ENCODE measurements at places on chromosomes 2 and 18.

DNA sequence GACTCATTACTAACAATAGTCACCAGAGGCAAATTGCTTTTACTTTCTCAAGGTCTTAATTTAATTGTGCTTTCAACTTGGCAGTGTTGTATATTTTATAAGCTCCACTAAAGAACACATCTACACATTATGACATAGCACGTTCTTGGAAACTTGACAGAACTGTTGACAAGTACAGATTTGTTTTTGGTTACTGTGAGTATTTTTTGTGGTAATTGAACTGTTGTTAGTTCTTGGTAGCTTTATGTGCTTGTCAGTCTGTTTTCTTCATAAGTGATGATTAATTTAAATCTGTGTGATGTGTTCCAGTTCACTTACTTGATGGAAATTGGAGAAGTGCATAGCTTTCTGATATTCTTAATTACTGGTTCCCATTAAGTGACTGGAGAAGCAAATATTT is 63.9 kb downstream of the COMMD1 start:
- DNase-seq: no peak

- DNase-seq: no peak
Measured at GRCh38 chr2:128408349-128409305, 90.0 kb upstream of the HS6ST1 start.

- no peak for DNase-seq
Measured at GRCh38 chr2:49621016-49621415, 466.7 kb upstream of the FSHR start.

- DNase-seq: no peak
Measured at GRCh38 chr2:64727843-64728463, 74.2 kb upstream of the SERTAD2 start.

GRCh38 chr2:50957896-50958295 is 74.0 kb downstream of the NRXN1 start:
- no peak for DNase-seq

GRCh38 chr18:45494811-45495210 is 120.5 kb upstream of the SLC14A2 start:
- DNase-seq: no peak

GRCh38 chr2:190184460-190184859 is 121.9 kb upstream of the MSTN start:
- no peak for DNase-seq

- DNase-seq: no peak
Measured at GRCh38 chr18:63596964-63597363, 9.8 kb downstream of the SERPINB13 start.

- no peak for DNase-seq
Measured at GRCh38 chr2:77578354-77578753, 56.2 kb upstream of the LRRTM4 start.

- DNase-seq: no peak
Measured at GRCh38 chr2:146540271-146540932, 1304.4 kb upstream of the ACVR2A start.

DNA sequence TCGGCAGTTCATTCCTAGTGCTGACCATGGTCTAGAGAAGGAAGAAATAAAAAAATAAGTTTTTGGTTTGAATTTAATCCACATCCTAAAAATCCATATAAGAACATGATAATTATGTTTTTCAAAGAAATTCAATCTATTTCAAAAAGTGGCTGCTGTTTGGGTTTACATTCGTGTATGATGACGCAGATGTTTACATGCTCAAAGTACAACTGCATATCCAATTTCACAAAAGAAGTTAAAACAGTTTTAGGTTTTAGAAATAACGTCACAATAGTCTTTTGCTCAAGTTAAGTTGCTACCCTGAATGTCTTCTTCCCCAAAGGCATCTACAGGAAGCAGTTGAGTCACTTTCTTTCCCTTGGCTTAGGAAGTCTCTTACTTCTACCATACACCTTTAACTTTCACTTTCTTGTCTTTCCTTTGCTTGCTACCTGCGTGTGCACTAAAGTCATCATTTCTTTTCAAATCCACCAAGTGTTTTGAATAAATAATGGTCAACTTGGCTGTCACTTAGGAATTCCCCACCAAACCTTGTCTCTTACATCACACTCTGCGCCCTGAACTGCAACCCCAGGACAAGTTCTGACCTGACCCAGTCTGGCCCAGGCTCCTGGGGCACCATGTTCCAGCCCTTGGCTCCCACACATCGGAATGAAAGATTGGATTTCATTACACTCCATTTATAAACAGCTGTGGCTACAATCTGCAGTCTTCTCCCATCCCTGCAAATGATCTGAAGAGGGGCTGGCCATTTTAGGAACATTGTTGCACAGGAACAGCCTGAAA is 28.4 kb downstream of the FAM237A start:
- no peak for DNase-seq

- no peak for DNase-seq
Measured at GRCh38 chr2:159381574-159381973, 95.1 kb upstream of the WDSUB1 start.

DNA sequence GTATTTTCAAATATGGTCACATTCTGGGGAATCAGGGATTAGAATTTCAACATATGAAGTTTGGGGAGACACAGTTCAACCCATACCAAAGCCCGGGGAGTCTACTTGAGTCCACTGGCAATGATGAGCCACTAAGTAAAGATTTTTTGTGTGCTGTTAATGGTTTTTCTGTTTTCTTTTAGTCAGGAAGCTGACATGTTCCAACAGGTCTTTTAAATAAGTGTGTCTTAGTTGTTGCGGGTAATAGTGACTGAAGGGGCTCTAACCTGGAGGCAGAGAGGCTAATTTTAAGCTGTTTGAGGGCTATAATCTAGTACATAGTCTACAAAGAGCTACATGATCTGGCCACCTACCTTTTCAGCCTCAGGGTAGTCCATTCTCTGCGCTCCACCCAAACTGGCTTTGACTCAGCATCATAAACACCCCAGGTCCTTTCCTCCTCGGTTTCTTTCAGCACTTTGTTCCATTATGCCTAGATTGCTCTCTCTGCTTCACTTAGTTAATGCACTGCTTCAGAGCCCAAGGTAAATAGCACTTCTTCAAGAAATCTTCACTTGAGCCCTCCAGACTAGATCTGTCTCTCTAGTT is 17.6 kb upstream of the UBE2E3 start:
- DNase-seq: no peak

- DNase-seq: no peak
Measured at GRCh38 chr2:111910609-111911277, 12.3 kb downstream of the MERTK start.

GRCh38 chr18:70649683-70650082 is 360.8 kb downstream of the SOCS6 start:
- no peak for DNase-seq

DNA sequence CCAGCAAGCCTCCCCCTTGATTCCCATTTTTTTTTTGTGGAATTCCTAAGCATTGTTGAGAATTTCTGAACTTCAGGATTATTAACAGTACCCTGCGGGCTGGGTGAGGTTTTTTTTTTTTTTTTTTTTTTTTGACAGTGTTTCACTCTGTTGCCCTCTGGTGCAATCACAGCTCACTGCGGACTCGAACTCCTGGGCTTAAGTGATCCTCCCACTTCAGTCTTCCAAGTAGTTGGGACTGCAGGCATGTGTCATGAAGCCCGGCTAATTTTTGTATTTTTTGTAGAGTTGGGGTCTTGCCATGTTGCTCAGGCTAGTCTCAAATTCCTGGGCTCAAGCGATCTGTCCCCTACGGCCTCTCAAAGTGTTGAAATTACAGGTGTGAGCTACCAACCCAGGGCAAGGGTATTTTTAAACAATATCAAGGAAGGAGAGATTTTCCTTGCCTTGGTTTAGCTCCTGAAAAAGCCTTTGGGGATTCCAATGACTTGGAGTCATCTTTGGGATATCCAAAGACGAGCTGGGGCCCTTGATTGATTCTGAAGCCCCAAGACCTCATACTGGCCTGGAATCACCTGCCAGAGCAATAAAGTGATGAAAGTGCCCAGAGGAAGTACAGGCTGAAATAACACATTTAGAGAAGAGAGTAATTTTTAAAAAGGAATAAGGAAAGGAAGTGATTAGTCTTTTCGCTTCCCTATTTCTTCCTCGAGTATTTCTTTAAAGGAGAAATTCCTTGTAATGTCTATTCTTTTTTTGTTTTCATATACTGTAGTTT is 240.2 kb downstream of the TGIF1 start:
- no peak for DNase-seq

DNA sequence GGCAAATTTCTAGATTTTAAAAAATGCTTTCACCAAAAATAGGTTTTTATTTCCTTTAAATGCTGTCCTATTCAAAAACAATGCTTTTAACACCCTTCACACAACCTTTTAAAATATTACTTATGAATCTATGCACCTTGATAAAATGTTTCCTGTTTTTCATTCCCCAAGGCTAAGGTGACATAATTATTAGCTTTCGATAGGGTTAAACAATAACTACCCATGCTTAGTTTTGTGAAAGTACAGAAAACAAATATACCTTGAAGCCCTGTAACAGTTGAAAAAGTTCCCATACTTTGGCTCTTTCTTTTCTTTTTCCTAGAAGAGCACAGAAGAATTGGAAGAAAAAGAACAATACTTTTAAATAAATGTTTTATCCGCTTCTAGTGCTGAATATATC is 54.9 kb upstream of the ITPRID2 start:
- DNase-seq: no peak

DNA sequence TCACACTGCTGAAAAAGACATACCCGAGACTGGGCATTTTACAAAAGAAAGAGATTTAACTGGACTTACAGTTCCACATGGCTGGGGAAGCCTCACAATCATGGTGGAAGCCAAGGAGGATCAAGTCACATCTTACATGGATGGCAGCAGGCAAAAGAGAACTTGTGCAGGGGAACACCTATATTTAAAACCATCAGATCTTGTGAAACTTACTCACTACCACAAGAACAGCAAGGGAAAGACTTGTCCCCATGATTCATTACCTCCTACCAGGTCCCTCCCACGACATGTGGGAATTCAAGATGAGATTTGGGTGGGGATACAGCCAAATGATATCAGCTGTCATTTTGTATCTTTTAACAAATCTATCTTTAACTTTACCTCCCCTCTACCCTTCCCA is 251.1 kb upstream of the RASGRP3 start:
- DNase-seq: no peak

DNA sequence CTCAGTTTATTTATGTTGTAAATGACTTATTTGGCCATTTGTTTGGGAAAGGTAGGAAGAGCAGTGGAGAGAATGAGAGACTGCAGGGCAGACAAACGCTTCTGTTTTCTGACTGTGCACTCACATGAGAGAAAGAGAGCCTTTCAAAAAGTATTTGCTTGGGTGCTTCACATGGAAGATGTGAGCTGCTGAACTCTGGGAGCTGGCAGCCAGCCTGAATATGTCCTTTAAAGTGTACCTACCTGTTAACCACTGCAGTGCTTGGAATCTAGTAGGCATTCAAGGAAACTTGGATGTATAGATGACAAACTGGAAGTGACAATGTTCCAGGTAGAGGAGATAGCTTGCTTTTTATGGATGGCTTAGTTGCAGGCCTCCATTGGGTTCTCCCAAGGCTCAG is 68.8 kb downstream of the PTPRM start:
- DNase-seq: no peak

DNA sequence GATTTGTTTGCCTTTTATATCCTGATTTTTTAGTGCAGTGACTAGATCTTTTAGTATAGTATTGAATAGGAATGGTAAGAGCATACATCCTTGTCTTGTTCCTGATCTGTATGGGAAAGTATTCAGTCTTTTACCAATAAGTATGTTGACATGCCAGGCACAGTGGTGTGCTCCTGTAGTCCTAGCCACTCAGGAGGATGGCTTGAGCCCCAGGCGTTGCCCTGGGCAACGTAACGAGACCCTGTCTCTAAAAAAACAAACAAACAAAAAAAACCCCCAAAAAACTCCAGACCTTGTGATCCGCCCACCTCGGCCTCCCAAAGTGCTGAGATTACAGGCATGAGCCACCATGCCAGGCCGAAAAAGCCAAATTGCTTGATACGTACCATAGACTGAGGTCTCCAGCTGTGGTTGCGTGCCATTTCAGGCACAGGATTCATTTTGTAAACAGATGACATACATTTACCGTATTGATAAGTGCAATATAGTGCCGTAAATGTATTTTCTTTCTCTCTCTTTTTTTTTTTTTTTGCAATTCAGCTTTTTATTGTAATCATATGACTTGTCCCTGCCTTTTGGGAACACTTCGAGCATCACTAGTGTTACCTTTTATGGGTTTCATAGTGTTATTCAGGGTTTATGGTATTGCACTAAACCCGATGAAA is 18.5 kb downstream of the BIRC6 start:
- DNase-seq: no peak

DNA sequence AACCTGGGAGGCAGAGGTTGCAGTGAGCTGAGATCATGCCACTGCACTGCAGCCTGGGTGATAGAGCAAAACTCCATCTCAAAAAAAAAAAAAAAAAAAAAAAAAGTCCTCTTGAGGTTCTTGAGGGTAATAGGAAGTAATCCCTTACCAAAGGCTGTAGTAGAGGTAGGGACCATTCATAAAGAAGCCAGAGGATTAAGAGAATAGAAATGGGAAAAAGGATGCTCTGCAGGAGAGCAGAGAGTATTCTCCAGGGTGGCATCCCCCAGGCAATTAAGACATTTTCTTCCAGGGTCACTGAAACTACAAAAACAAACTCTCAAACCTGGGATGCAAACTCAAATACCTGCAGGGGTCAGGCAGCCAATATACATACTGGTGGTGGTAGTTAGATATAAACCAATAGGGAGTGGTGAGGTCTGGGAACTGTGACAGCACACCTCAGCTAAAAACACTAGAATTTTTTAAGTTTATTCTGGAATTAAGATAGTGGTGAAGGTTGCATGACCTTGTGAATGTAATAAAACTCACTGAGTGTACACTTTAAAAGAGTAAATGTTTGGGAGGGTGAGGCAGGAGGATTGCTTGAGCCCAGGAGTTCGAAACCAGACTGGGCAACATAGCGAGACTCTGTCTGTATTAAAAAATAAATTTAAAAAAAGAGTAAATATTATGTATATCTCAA is 24.7 kb downstream of the RAPH1 start:
- no peak for DNase-seq

- DNase-seq: no peak
Measured at GRCh38 chr2:25115902-25116301, 52.5 kb downstream of the POMC start.

DNA sequence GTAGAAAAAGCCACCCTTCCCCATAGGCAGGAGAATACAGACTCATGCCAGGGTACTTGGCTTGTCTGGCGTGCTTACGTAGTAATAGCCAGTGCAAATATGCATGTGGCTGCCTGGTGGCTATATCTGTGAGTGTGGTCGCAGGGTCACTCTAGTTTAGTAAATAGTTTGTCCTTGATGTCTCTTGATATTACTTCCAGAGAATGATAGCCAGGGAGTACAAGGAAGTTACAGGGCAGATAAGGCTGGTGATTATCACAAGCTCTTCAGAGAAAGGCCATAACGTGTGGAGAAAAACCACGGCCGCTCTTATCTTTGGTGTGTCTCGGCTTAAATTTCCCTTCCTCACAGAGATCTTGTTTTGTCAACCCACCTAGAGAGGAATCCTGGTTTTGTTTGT is 54.3 kb upstream of the SLC39A10 start:
- no peak for DNase-seq
